ENCODE measurements at places on chromosomes 4 and X.
A peak's percentile ranks its signal among the peaks of the same experiment; 100 is the strongest.

DNA sequence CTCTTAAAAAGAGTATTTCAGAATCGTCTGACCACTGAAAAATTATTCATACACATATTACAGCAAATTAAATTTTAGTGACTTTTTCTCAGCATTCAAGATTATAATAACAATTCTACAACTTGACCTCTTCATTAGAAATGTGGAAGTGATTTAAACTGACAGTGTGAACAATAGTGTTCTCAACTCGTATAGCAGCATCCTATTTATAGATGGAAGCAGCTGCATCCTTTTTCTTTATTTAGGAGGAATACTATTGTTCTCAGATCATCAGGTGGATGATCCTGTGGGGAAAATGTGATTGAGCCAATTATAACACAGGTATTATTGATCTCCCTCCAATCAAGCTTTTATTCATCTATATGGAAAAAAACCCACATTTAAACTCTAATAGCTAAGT, 56.7 kb downstream of the RAPGEF2 start:
- no peaks in the 10 kb centered on the region for H3K27me3 ChIP-seq
- H3K27ac ChIP-seq = no peak overlapping the region
- no peak for DNase-seq
- H3K4me3 ChIP-seq = no peak overlapping the region

- no peak for DNase-seq
- H3K36me3 ChIP-seq = peaks cover 76% of the 10 kb centered on the region
- peaks cover 67% of the 10 kb centered on the region for H3K4me1 ChIP-seq
- peak overlapping the region; percentile 70 for H3K27ac ChIP-seq
- peak overlapping the region; percentile 10 for H3K4me3 ChIP-seq
These were observed 12.0 kb downstream of the P2RY10 start for GRCh38 chrX:78957049-78957767.

- H3K27ac ChIP-seq = no peak overlapping the region
- DNase-seq = no peak
- no peaks in the 10 kb centered on the region for H3K36me3 ChIP-seq
- no peak overlapping the region for H3K4me3 ChIP-seq
These were observed 60.8 kb upstream of the FMR1 start for GRCh38 chrX:147850875-147851274.

GRCh38 chr4:68176500-68176899, 46.8 kb upstream of the TMPRSS11F start:
- H3K4me3 ChIP-seq = no peak overlapping the region
- peaks cover 21% of the 10 kb centered on the region for H3K27me3 ChIP-seq
- H3K36me3 ChIP-seq = no peaks in the 10 kb centered on the region
- H3K27ac ChIP-seq = no peak overlapping the region

DNA sequence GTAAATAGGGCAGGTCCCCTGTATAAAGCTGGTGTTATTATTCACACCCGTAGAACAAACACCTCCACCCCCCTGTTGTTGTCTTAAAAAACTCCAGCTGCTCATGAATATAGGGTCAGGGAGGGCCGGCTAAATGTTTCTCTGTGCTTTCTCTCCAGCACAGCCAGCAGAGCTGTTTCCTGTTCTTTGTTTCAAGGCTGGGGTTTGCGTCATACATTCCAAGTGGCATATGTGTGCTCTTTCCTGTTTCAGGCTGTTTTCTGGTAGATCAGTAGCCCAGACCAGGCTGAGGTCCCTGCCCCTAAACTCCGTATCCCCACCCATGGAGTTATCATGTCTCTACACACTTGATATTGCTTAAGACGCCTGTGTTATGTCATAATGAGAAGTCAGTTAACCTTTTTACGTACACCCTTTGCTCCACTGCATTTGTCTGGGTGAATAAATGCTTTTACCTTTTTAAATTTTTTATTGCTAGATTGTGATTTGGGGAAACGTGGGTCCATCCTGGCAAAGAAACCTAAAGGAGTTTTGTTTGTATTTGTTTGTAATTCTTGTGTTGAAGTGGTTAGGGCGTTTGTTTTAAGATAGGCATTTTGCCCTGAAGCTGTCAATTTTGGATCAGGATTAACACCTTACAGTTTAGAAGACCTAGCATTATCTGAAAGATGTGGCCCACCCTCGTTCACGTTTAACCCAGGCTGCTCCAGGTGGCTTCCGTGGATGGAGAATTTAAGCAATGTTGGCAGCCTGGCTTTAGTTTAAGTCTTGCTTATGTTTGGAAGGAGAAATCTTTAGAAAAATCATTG, 3.3 kb downstream of the KLF3 start:
- H3K27me3 ChIP-seq = no peaks in the 10 kb centered on the region
- peaks cover 67% of the 10 kb centered on the region for H3K4me1 ChIP-seq
- H3K36me3 ChIP-seq = peaks cover 6% of the 10 kb centered on the region
- peak overlapping the region; percentile 91 for H3K27ac ChIP-seq

DNA sequence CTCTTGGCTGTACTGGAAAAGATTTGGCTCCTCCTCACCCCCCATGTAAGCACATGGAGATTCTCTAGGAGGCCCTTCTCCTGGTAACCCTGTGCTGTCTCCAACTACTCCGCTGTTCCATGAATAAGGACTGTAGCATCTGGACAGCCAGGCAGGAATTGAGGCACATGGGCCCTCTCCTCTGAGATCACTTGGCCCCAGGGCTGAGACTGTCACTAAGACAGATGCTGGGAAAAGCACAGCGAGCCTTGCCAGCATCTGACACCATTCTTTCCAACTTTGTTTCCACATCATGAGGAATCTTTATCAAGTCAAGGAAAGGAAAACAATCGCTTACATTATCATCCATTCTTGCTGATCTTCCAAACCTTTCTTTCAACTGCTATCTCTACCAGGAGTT, 222.6 kb upstream of the INTU start:
- H3K36me3 ChIP-seq = no peaks in the 10 kb centered on the region
- H3K27ac ChIP-seq = no peak overlapping the region
- H3K4me1 ChIP-seq = no peaks in the 10 kb centered on the region
- H3K27me3 ChIP-seq = no peaks in the 10 kb centered on the region

GRCh38 chr4:44652002-44652401, 577 bp upstream of the YIPF7 start:
- no peak overlapping the region for H3K27ac ChIP-seq
- H3K4me3 ChIP-seq = no peak overlapping the region
- peaks cover 5% of the 10 kb centered on the region for H3K27me3 ChIP-seq
- H3K36me3 ChIP-seq = no peaks in the 10 kb centered on the region
